ENCODE measurements at places on chromosomes 1 and 21. TPM values are rescaled to one million over a fixed set of nuclear protein-coding genes. Genes with fewer than 3 reads are reported as not detected.
A peak's percentile ranks its signal among the peaks of the same experiment; 100 is the strongest.

GRCh38 chr21:34018185-34018584 lies 55.2 kb upstream of the MRPS6 start:
- no peak for DNase-seq

GRCh38 chr1:217605390-217605789 lies 25.5 kb downstream of the GPATCH2 start:
- DNase-seq = no peak

- DNase-seq = no peak
Observed at GRCh38 chr1:80607064-80607463, 1193.7 kb upstream of the ADGRL2 start.

GRCh38 chr1:86858524-86859261 lies 55.2 kb downstream of the SELENOF start:
- no peak for DNase-seq

DNA sequence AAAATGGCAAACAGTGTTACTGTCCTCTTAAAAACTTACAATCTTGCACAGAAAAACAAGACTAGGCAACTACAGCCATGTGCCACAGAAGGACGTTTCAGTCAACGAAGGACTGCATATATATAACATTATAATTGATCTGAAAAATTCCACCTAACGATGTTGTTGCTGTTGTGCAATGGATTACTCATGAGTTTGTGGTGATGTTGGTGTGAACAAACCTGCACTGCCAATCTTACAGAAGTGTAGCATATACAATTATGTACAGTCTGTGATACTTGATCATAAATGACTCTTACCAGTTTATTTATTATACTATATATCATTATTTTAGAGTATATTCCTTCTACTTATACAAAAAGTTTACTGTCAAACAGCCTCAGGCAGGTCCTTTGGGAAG lies 6.8 kb upstream of the VAMP4 start:
- no peak for DNase-seq

- DNase-seq = no peak
Observed at GRCh38 chr1:172338295-172338735, 82.2 kb upstream of the C1orf105 start.

DNA sequence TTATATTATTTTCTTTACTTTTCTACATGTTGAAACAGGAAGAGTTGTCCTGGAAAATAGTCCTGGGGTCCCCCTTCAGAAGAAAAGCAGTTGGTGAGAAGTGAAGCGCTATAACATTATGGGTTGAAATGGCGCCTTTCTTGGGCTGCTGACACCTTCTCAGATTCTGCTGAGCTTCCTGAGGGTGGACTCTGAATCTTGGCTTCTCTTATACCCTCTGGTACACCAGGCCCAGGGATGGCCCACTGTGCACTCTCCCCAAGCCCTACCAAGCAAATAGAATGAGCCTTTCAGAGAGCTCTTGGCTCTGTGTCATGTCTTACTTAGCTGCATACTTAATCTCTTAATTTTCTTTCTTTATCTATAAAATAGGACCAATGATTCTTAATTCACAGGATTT lies 42.3 kb downstream of the CD247 start:
- DNase-seq = no peak

DNA sequence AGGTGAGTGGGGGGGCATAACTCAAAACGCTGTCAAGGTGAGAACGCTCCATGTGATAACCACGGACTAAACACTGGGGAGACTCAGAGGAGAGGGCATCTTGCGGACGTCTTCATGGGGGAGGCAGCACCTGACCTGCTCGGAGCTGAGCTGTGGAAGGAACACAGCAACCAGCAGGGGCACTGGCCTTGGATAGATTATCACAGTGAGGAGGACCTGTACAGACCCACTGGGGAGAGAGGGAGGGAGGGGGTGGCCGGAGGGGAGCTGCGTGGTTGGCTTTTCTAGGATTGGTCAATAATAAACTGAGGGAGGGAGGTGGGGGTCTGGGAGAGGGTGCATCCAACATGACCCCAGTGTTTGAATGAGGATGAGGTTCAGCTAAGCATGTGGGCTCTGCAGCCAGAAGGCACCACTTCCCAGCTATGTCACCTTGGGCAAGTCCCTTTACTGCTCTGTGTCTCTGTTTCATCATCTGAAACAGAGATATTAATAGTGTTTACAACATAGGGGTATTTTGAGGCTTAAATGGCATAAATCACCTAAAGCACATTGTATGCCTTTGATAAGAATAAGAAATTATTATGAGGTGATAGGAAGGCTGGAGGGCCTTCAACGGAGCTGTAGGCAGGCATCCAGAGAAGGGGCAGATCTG lies 123.3 kb downstream of the GRIK3 start:
- no peak for DNase-seq

DNA sequence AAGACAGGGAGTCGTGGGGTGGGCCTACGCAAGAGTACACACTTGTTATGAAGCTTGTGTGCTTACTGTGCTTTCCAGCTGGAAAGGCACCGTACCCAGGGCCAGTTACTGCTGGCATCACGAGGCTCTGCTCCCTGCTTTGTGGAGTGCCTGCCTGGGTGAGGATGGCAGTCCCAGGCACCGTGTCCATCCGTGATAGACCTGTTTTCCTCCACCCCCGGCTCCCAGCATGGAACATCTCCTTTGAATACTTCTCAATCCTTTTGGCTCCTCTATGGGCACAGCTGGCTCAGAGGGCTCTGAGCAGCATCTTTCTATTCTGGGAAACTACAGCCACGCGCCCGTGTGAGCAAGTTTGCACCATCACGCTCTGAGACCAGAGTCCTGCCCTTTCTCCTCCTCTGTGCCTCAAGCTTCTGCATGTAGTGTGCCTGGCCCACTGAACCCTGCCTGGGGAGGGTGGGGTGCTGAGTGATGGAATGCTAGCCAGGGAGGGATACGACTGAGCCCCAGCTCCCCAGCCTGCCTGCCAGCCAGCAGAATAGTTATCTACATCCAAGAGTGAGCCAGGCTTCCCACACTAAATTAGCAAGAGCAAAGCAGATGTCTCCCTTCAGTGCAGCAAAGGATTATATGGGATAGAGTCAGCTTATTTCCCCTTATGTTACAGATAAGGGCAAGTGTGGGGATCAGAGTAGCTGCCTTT lies 7.1 kb upstream of the TNR start:
- DNase-seq = no peak

- DNase-seq = peak; percentile 90
Observed at GRCh38 chr21:15031790-15032357, 32.9 kb downstream of the NRIP1 start.

DNA sequence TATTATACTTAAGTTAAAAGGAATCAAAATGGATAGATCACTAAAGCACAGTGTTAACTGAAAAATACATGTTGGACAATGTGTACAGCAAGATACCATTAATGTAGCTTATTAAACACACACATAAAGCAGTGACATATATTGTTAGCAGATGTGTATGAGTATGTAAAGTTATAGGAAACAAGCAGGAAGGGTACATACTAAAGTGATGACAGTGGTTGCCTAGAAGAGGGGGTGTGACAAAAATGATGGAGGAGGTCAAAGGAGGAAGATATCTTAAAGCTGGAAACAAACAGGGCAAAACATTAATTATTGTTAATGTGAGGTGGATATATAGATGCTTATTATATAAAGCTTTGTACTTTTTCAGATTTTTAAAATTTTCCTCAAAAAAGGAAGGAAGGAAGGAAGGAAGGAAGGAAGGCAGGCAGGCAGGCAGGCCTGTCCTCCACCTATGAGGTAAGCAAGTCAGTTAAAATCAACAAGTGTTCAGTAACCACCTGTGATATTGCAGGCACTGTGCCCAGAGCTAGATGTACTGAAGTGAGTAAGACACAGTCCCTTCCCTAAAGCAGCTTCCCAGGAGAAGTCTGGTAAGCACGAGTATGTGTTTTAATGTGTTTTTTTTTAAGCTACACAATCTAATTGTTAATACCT lies 252.9 kb upstream of the NR5A2 start:
- DNase-seq = peak; percentile 73

GRCh38 chr1:27489501-27489972 lies 430 bp downstream of the WASF2 start:
- DNase-seq = peak; percentile 41

DNA sequence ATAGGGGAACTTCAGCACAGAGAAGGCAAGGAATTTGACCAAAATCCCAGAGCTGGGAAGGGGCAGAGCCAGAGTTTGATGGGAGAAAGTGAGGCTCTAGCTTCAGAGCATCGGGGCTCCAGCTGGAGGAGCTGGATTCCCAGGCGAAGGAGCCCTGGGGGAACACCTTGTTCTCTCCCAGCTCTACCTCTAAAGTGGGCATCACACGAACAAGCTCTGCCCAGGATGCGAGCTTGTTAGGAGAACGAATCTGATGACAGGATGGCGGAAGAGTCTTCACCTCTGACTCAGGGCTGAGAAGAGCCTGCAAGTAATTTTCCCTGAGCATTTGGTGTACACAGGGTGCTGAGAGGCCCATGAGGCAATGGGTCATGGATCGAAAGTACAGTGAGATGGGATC lies 22.0 kb downstream of the TNNT2 start:
- no peak for DNase-seq

- no peak for DNase-seq
Observed at GRCh38 chr1:231021540-231022031, 18.5 kb downstream of the FAM89A start.

DNA sequence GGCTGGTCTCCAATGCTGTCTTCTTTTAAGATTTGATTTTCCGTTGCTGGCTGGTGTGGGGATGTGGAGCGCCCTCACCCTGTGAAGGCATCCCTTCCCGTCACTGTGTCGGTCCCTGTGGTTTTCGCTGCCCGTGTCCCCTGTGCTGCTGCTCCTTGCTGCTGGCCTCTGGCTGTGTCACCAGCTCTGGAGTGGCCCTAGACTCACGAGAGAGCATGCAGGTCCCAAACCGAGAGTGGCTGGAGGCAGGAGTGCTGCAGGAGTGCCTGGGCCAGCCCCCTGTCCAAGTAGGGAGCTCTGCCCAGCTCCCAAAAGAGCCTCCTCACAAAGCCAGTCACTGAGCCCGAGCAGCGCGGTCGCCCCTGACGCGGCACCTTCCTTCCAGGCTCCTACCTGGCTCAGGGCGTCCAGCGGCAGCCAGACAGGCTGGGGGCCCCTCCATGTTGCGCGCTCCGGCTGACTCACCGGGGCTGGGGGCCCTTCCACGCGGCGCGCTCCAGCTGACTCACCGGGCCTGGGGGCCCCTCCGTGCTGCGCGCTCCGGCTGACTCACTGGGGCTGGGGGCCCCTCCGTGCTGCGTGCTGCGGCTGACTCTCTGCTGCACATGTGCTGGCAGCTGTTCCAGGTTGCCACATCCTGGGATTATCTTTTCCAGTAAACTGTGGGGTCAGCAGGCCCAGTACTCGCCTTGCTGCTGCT lies 106.7 kb upstream of the COL6A1 start:
- DNase-seq = peak; percentile 94

DNA sequence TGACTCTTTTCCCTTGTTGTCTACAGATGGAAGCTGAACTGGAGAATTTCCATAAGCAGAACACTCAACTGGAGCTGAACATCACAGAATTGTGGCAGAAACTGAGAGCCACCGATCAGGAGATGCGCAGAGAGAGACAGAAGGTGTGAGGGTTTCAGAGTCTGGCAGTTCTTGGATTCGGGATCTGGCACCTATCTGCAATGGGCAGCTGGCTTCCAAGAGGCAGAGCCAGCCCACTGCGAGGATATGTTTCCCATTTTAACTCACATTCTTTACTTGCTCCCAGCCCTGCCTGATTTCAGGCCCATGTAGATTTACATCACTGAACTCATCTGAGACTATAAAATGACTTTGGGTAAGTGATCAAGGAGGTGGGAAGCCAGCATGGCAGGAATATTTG lies 37.3 kb upstream of the TMEM125 start:
- DNase-seq = no peak

- DNase-seq = no peak
Observed at GRCh38 chr1:73899311-73899710, 298.7 kb downstream of the LRRIQ3 start.

DNA sequence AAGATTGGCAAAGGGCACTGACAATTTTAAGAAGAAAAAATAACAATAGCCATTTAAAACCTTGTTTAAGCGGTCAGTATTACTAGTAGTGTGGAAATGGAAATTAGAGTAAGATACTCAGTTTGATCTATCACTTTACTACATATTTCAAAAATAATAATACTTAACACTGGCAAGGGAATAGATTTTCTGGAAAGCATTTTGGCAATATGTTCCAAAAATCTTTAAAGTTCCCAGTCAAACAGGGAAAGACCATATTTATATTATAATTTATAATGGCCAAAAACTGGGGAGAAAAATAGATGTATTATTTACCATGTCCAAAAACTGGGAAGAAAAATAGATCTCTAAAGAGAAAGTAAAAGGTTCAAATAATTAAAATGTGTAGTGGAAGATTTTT lies 28.6 kb upstream of the C1orf21 start:
- no peak for DNase-seq

SPRR2E gene
- not detected for total RNA-seq

PKLR gene
- not detected for total RNA-seq

DAP3 gene
- total RNA-seq = 108 TPM

MANEAL gene
- 0.67 TPM for total RNA-seq

CRP gene
- not detected for total RNA-seq

LEFTY1 gene
- 4.2 TPM for total RNA-seq
